Type B pancreatic cell (in vitro differentiated cells): ENCODE measurements at places on chromosomes 13 and 19. TPM values are rescaled to one million over a fixed set of nuclear protein-coding genes. Genes with fewer than 3 reads are reported as not detected.

The ATP1A3 gene
- 5.6 TPM in 1 of 2 replicates, not detected in the other for total RNA-seq

DNA sequence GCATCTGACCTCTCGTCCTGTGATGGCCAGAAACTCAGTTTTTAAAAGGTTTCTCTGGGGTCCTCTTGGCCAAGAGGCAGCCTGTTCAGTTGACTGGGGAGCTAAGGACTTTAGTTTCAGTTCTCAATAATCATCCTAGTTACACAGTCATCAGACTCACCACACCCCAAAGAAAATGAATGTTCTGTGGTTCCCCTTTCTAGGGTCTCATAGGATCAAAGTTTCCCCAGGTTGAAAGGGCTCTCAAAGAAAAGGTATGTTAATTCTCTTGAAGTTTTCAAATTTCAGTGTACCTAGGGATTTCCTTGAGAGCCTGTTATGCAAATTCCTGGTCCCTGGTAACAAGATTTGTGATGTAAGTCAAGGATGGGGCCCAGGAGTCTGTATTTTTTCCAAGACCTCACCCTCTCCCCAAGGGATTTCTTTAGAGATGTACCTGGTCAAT lies 94.9 kb downstream of the FAM216B start:
- H3K4me1 ChIP-seq: peaks cover 39% of the 10 kb centered on the region
- no peak for DNase-seq
- no peaks in the 10 kb centered on the region for H3K36me3 ChIP-seq
- H3K4me3 ChIP-seq: peak overlapping the region; percentile 20

The COL4A1 gene
- 20.4 and 83.6 TPM in 2 replicates for total RNA-seq

DNA sequence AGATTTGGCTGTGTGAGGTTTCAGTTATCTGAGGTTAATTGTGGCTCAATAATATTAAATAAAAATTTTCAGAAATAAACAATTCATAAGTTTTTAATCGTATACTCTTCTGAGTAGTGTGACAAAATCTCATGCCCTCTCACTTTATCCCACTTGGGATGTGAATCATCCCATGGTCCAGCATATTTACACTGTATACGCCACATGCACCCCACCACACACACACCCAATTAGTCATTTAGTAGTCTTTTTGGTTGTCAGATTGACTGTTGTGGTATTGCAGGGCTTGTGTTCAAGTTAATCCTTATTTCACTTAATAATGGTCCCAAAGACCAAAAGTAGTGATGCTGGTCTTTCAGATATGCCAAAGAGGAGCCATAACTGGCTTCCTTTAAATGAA lies 66.4 kb upstream of the PCDH9 start:
- no peak for DNase-seq
- no peaks in the 10 kb centered on the region for H3K4me1 ChIP-seq
- H3K27ac ChIP-seq: no peak overlapping the region
- no peak overlapping the region for H3K4me3 ChIP-seq
- H3K27me3 ChIP-seq: no peaks in the 10 kb centered on the region

The COX7A1 gene
- total RNA-seq: not detected in 2 replicates

GRCh38 chr13:45451282-45451681 lies 13.5 kb upstream of the COG3 start:
- no peak overlapping the region for H3K27ac ChIP-seq
- peaks cover 16% of the 10 kb centered on the region for H3K4me1 ChIP-seq
- DNase-seq: no peak
- H3K4me3 ChIP-seq: no peak overlapping the region

DNA sequence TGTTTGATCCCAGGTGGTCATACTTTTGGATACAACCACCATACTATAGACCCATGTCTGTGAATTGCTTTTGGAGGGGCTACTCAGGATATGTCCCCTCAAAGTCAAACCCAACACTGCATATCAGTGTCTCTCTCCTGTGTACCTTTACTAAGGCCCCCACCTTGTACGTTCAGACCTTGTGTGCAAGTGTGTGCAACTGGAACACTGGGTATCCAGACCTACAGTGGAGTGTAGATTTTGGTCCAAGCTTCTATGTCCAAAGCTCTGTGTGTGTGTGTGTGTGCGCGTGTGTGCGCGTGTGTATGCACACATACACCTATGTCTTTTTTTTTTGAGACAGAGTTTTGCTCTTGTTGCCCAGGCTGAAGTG lies 18.0 kb downstream of the KLK2 start:
- no peaks in the 10 kb centered on the region for H3K36me3 ChIP-seq
- H3K4me1 ChIP-seq: no peaks in the 10 kb centered on the region
- no peak overlapping the region for H3K4me3 ChIP-seq
- no peak for DNase-seq
- H3K27ac ChIP-seq: no peak overlapping the region

DNA sequence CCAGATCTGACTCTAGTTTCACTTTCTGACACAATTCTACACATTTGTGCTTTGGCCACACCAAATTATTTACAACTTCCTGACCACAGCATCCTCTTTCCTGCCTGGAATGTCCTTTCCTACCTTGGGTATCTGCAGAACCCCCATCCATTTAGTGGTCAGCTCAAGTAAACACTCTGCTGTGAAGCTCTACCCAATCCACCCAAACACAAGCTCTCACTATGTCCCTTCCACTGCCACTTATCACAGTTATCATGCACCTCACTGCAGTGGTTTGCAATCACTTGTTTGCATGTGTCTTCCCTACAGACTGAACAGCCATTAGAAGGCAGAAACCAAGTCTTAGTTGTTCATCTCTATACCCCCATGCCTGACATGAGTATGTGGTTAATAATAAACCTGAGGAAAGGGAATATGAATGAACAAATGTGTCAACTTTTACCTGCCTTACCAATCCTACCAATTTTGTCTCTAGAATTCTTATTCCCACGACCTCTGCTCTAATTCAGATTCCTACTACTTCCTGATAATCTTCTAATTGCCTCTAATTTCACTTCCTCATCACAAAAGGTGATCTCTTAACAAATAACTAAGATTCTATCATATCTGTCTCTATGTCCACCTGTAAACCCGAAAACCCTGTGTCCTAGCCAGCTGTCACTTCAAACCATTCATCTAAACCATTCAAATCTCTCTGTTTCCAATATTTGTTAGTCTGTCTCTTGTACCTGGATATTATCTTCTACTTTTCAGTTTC lies 25.1 kb downstream of the LNX2 start:
- no peaks in the 10 kb centered on the region for H3K27me3 ChIP-seq
- no peak overlapping the region for H3K4me3 ChIP-seq
- no peaks in the 10 kb centered on the region for H3K36me3 ChIP-seq

DNA sequence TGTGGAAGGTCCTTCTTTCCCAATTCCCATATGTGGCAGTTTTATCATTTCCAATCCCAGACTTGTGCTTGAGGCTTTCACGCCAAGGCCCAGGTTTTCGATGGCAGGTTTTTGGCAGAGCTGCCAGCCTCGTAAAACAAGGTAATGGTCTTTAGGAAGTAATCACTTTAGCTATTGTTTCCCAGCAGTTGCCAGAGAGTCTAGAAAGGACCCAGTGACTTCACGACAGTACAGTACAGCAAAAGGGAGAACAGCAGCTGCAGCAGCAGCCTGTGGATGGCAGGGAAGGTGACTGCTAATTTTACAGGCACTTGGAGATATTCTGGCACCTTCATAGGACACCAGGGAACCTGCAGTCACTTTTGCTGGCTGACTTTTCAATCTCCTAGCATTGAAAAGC lies 291.6 kb upstream of the MAB21L1 start:
- H3K36me3 ChIP-seq: peaks cover 3% of the 10 kb centered on the region
- H3K27me3 ChIP-seq: no peaks in the 10 kb centered on the region
- H3K27ac ChIP-seq: no peak overlapping the region
- H3K4me1 ChIP-seq: peaks cover 16% of the 10 kb centered on the region
- H3K4me3 ChIP-seq: no peak overlapping the region
